ENCODE measurements at places on chromosomes 13 and 19.

GRCh38 chr13:31807090-31807541, 67.8 kb downstream of the RXFP2 start:
- DNase-seq, result peak; percentile 21

- DNase-seq, result no peak
These were observed 405.0 kb downstream of the COG6 start for GRCh38 chr13:40060296-40061007.

- no peak for DNase-seq
These were observed 9.5 kb downstream of the FGF22 start for GRCh38 chr19:648904-649801.

DNA sequence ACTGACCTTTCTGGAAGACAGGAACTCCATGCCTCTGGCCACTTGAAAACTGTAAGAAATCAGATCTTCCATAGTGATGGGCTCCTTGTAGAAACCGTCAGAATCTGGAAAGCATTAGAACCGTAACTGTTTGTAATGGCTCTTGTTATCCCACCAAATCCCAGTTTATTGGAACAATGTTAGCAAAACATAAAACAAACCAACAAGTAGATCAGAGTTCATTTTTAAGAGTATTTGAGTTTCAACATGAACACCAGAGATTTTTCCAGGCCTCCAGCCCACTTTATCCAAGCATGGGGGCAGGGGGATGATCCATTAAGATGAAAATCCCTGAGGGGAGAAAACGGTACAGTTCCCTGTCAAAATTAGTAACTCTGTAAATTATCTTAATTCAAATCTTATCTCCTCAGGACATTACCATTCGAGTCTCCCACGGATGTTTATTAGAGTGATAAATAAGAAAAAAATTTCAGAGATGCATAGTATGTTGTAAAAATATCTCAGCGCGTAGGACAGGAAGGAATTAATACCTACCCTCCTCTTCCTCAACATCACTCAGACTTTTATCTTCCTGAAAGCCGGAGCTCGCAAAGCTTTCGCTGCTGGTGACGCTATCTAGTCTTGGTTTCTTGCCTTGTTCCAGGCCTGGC, 172.5 kb downstream of the FLT1 start:
- no peak for DNase-seq

GRCh38 chr13:66076417-66076816, 1153.7 kb downstream of the PCDH9 start:
- no peak for DNase-seq

DNA sequence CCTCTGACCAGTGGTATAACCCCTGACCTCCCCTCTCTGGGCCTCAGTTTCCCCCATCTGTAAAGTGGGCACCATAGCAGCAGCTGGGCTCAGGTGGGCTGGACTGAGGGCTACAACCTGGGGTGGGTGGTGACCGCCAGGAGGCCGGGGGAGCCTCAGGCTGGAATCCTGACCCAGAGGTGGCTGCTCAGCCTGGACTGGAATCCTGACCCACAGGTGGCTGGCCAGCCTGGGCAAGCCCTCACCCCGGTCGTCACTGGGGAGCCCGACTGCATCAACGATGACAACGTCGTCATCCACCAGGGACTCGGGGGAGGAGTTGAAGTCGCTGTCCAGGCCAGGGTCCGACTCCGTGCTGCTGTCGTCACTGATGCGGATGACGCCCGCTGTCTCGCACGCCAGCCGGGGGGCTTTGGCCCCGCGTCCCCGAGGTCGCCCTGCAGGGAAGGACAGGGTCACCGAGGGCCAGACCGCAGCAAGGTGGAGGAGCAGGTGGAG, 10.2 kb downstream of the GPX4 start:
- no peak for DNase-seq

DNA sequence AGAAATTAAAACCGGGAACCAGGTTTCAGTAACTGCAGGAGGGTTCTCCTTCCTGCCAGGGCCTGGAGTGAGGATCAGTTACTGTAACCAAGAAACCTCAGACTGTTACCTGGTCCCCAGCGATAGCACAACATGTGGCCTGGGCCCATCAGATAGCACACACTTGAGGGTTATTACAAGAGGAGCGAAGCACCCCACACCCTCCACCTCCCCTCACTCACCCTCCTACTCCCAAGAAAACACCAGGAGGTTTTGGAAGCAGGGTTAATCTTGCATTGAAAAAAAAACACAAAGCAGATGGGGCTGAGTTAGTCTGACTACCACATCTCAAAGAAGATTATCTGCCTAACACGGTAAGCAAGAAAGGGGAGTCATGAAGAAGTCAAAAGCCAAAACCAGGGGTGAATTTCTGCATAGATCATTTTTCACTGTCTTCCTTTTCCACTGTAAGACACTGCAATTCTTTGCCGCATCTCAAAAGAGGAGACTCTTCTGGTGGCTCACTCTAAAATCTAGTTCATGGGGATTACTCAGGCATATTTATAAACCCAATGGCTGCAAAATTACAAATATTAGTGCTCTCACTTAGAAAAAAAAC, 75.9 kb upstream of the DOCK9 start:
- DNase-seq, result no peak

- DNase-seq, result peak; percentile 57
These were observed 4.5 kb downstream of the FAM174C start for GRCh38 chr19:1279782-1280341.

All from stimulated activated CD8-positive, alpha-beta memory T cell treated with anti-CD3 and anti-CD28 coated beads, Interleukin-4, amount 100 ng/mL, for 1 hour (primary cell).